ENCODE measurements at places on chromosomes 4 and X.

GRCh38 chrX:45710081-45710801 is 509.6 kb upstream of the DIPK2B start:
- no peak for DNase-seq

- no peak for DNase-seq
Observed at GRCh38 chr4:1055721-1056590, 44.5 kb downstream of the FGFRL1 start.

DNA sequence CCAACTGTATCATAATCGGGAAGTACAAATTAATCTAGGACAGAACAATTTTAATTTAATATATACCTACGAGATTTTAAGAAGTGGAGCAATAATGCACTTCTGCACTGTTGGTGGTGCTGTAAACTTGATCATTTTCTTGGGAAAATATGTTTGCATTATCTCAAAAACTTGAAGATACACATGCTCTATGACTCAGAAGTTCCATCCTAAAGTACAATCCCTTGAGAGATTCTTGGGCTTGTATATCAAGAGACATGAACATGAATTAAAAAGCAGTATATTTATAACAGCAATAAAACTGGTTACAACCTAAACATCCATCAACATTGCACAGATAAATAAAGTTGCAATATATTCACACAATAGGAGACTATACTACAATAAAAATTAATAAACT is 168.8 kb downstream of the CLCN4 start:
- DNase-seq = no peak

DNA sequence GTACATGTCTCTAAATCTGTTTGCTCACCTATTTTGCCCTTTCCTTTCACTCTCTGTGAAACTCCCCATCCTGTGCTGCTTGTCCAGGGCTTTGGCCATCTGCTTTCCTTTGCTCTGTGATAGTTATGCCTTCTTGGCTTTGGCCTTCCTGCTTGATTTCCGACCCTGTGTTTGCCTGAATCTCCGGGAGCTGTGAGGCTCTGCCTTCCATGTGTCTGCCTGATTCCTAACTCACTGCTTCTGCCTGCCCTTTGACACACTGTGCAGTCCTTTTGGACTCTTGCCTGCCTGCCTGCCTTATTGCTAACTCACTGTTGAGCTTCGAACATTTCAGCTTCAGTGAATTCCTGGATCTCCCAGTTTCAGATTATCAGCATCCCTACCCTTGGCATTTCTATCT is 143.1 kb downstream of the C4orf33 start:
- no peak for DNase-seq

DNA sequence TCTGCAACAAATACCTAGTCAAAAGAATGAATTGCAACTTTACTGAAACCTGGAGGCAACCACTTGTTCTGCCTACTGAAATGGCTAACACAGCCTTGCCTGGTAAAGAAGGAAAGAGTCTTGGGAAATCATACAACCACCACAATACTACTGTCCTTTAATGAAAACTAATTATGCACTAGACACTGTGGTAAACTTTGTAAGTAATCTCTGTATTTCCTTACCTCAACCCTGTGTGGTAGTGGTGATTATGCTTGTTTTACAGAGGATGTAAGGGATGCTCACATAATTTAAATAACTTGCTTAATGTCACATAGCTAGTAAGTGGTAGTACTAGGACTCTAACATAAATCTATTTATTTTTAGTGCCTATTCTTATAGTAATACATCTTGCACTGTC is 44.7 kb downstream of the TMEM156 start:
- no peak for DNase-seq

- DNase-seq = no peak
Observed at GRCh38 chr4:36138220-36138619, 106.1 kb downstream of the ARAP2 start.

GRCh38 chr4:78379040-78379439 is 172.5 kb upstream of the ANXA3 start:
- DNase-seq = no peak

GRCh38 chr4:2163311-2163821 is 78.6 kb downstream of the HAUS3 start:
- no peak for DNase-seq

- DNase-seq = peak; percentile 21
Observed at GRCh38 chrX:17922303-17922702, 61.2 kb upstream of the RAI2 start.

GRCh38 chrX:103817502-103817901 is 14.6 kb downstream of the RAB9B start:
- peak; percentile 13 for DNase-seq

GRCh38 chr4:77215107-77215506 is 58.1 kb downstream of the CCNG2 start:
- DNase-seq = no peak

GRCh38 chrX:10011991-10012390 is 44.8 kb downstream of the CLDN34 start:
- DNase-seq = no peak

DNA sequence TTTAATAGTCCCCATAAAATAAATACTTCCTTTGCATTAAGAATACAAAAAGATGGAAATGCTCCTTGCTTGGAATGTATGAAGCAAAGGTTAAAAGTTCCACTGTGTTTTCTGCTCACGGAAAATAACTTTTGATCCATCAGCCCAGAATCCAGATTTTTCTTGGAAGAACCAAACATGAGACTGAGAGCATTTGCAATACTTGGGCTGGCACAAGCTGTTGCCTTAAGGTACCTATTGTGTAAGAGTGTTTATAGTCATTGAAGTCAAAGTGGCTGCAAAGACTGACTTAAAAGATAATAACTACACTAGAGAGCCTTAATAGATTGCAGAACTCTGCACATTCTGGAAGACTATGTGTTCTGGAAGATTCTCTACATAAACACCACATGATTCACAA is 281.4 kb downstream of the RAB28 start:
- DNase-seq = no peak

DNA sequence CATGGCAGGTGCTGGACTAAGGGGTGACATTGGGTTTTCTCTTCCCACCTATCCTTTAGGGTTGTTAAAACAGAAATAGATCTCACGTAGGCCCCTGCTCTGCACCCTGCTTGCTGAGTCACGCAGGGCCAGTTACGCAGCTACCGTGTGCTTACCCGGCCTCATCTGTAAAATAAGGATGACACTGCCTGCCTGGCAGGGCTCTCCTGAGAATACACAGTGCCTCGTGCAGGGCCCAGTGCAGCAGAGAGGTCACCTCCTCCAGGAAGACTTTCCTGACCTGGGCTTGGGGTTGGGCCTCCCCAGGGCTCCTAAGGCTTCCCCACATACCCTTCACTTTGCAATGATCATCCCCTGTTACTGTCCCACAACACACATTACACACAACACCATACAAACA is 33.6 kb upstream of the JAKMIP1 start:
- DNase-seq = no peak

- DNase-seq = no peak
Observed at GRCh38 chr4:56874166-56874565, 33.5 kb upstream of the REST start.

GRCh38 chr4:104465619-104466018 is 29.1 kb downstream of the CXXC4 start:
- DNase-seq = no peak

GRCh38 chrX:28576117-28576516 is 11.1 kb upstream of the IL1RAPL1 start:
- DNase-seq = no peak

DNA sequence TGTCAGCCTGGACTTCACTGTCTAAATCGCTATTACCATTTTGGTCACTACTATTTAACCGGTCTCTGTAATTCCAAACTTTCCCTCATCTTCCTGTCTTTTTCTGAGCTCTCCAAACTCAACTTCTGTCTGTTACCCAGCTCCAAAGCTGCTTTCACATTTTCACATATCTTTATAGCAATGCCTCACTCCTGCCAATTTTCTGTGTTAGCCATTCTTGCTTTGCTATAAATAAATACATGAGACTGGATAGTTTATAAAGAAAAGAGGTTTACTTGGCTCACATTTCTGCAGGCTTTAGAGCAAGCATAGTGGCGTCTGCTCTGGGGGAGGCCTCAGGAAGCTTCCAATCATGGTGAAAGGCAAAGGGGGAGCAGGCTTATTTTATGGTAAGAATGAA is 368.3 kb upstream of the GNPDA2 start:
- DNase-seq = no peak

DNA sequence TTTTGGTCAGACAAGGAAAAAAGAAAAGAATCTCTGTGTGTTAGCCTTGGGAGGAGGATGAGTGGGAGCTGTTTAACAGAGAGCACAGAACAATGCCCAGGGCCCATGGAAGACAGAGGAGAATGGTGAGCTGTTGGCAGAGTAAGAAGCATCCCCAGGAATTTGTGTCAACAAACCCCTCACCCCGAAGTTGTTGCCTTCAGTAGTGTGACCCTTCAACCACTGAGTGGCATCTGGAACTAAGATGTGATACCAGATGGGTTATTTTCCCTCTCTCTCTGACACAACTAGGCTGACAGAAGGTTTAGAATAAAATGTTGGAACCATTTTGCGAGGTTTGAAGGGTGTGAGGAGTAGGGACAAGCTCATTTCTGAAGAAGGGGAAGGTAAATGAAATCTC is 25.1 kb downstream of the IGSF1 start:
- DNase-seq = no peak

- DNase-seq = no peak
Observed at GRCh38 chrX:66676990-66677389, 38.1 kb upstream of the EDA2R start.

- DNase-seq = no peak
Observed at GRCh38 chr4:83093060-83093640, 21.4 kb downstream of the PLAC8 start.

DNA sequence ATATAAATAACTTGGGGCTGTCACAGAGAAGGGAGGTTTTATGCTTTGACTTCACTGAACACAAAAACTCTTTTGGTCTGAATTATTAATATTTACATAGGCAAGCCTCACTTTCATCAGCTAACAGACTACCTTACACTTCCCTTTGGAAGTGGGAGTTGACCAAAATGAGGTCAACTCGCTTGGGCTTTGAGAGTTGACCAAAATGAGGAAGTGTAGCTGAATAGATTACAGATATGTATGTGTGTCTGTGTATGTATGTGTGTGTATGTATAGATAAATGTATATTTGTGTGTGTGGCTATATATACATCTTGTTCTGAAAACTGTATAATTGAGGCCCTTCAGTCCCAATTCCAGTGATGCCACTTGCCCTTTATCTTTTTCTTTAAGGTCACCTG is 113.3 kb upstream of the IL13RA1 start:
- DNase-seq = no peak

DNA sequence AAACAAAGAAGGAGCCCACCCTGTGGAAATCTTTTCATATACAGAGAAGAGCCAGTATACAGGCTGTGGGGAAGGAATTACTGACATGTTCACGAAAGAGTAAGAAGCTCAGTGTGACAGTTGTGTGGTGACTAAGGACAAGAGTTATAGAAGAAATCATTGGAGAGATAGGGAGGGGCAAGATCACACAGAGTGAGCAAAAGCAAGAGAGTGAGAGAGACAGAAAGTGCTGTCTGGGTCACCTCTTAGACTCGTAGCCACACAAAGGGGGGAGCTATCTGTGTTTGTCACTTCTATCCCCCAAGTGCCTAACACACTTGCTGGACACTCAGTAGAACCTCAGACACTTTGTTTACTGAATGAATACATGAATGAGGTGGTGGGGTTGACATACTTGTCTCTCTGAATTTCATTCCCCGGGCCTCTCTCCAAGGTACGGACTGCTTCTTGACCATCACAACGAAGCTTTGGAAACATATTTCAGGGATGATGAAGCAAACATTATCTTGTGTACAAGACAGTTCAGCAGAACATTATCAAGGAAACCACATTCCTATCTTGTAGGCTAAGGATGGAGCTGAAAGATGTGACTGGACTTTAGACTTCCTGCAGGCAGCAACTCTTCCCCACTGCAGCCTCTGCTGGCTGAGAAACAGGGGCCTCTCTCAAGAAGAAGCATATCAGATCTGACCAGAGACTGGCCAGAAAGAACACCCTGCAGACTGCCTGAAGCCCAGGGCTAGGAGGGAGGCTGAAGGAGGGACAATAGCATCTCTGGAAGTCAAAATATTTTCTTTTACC is 168.2 kb downstream of the AMELX start:
- no peak for DNase-seq

DNA sequence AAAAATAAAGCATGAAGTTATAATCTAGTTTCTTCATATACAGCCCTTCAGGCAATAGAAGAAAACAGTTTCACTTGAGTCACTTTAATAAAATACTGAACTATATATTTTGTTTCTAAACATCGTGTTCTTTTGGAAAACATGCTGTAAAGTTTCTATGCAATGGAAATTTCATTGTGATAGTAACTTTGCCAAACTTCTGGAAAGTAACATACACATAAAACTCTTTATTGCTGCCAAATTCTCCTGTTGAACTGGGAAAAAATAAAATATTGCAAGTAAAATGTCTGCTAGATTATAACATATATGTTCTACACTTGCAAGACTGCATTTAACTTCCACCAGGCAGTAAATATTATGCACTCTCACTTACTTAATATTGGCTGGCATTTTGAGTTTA is 635.4 kb downstream of the SPRY1 start:
- DNase-seq = no peak

DNA sequence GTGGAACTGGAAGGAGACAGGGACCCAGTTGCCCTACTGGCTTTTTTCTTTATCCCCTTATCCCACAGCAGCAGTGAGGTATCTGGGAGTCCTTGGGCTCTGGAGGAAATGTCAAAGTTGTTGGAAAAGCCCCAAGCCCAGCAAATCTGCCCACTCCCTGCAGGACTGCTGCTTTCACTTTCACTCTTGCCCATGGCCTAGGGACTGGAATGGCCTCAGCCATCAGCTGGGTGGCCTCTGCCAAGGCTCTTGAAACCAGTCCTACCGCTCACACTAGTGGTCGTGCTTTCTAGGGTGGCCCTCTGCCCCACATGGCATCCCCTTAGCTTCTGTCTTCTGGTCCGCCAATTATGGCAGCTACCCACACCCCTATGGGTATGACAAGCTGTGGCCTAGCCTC is 9.7 kb upstream of the RHOXF1 start:
- no peak for DNase-seq

DNA sequence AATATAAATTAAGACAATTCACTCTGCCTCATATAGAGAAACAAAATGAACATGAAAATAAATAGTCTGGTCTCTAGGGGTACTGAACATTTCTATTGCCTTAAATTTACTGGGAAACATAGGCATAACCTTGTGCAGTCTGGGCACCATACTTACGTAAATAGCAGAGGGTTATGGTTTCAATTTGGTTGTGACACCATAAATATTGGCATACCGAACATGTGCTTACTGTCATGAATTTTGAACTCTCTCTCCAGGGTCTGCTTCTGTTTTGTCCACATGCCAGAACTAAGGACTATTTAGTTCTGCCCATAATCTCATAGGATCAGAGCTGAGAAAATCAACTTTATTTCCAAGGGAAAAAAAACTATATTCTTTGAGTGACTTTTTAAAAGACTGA is 17.6 kb downstream of the PDGFC start:
- no peak for DNase-seq
